Neuronal stem cell (in vitro differentiated cells): ENCODE measurements at places on chromosomes 3 and 15.

DNA sequence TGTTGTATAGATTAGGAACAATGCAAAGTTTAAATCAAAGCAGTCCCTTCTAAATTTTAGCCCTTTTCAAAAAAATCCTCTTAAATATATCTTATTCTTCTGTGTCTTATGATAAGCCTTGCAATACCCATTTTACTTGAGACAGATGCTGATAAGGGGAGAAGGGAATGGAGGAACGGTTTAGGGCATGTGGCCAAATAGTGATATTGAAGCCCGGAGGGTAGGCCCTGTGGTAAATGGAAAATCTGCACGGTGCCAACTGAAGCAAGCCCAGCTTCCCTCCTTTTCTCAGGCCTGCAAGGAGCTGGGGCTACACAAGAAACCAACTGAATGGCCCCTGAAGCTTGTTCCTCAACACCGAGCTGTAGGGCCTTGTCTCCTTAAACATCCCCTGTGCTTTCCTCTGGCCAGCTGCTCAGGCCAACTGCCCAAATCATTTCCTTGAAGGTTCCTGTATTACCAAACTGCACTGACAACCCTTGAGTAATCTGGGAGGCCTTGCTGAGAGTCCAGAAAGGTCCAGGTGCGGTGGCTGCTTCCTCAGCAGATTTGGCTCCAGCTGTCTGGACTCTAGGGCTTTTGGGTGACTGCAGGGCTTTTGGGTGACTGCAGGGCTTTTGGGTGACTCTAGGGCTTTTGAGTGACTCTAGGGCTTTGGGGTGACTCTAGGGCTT lies 67.2 kb downstream of the NCEH1 start:
- H3K27ac ChIP-seq = no peak overlapping the region
- no peaks in the 10 kb centered on the region for H3K4me1 ChIP-seq
- no peak overlapping the region for H3K4me3 ChIP-seq
- DNase-seq = no peak
- H3K27me3 ChIP-seq = no peaks in the 10 kb centered on the region
- H3K36me3 ChIP-seq = no peaks in the 10 kb centered on the region

- H3K4me1 ChIP-seq = no peaks in the 10 kb centered on the region
- no peak for DNase-seq
- no peak overlapping the region for H3K4me3 ChIP-seq
- H3K27ac ChIP-seq = no peak overlapping the region
- peaks cover 4% of the 10 kb centered on the region for H3K27me3 ChIP-seq
Measured at GRCh38 chr15:69946870-69947269, 150.8 kb downstream of the TLE3 start.

DNA sequence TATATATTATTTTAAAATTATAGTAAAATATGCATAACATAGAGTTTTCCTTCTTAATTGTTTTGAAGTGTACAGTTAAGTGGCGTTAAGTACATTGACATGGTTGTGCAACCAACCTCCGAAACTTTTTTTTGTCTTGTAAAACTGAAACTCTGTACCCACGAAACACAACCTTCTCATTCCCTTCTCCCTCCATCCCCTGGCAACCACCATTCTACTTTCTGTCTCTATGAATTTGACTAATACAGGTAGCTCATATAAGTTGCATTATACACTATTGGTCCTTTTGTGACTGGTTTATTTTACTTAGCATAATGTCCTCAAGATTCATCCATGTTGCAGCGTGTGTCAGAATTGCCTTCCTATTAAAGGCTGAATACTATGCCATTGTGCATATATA lies 179.4 kb downstream of the SATB1 start:
- no peak overlapping the region for H3K27ac ChIP-seq
- no peaks in the 10 kb centered on the region for H3K36me3 ChIP-seq
- H3K4me3 ChIP-seq = no peak overlapping the region
- peaks cover 22% of the 10 kb centered on the region for H3K4me1 ChIP-seq
- peaks cover 45% of the 10 kb centered on the region for H3K27me3 ChIP-seq

GRCh38 chr3:59839810-59840515 lies 790.1 kb upstream of the CFAP20DC start:
- H3K4me3 ChIP-seq = no peak overlapping the region
- H3K27me3 ChIP-seq = no peaks in the 10 kb centered on the region
- H3K4me1 ChIP-seq = no peaks in the 10 kb centered on the region
- H3K36me3 ChIP-seq = no peaks in the 10 kb centered on the region

GRCh38 chr15:88118035-88118434 lies 138.5 kb downstream of the NTRK3 start:
- no peak for DNase-seq
- no peaks in the 10 kb centered on the region for H3K36me3 ChIP-seq
- no peak overlapping the region for H3K4me3 ChIP-seq
- no peaks in the 10 kb centered on the region for H3K27me3 ChIP-seq

GRCh38 chr15:65906396-65906795 lies 37.1 kb downstream of the RAB11A start:
- DNase-seq = no peak
- no peak overlapping the region for H3K4me3 ChIP-seq

DNA sequence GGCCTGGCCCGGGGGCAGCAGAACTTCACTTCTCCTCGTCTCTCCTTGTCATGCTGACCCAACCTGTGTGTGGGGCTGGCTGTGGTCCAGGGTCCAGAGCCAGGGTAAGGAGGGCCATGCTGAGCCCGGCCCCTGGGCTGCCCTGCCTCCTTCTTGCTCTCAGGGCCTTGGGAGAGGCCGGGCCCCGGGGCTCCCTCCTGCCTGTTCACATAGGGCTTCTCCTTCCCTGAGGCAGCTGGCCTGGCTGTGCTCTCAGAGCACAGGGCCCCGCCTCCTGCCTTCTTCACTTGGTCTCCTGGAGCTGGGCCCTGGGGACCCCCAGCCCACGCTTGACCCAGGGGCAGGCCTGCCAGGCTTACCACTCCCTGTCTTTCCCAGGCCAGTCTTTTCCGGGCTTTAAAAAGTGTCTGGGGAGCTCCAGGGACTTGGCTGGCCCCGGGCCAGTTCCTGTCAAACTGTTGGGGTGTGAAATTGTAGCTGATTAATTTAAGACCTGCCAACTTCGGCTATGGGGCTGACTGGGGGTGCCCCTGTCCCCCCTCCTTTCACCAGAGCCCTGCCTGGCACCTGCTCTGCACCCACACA lies 11.8 kb downstream of the PLXNA1 start:
- no peak overlapping the region for H3K27ac ChIP-seq
- no peaks in the 10 kb centered on the region for H3K27me3 ChIP-seq
- peaks cover 14% of the 10 kb centered on the region for H3K4me1 ChIP-seq
- no peak for DNase-seq
- no peak overlapping the region for H3K4me3 ChIP-seq

DNA sequence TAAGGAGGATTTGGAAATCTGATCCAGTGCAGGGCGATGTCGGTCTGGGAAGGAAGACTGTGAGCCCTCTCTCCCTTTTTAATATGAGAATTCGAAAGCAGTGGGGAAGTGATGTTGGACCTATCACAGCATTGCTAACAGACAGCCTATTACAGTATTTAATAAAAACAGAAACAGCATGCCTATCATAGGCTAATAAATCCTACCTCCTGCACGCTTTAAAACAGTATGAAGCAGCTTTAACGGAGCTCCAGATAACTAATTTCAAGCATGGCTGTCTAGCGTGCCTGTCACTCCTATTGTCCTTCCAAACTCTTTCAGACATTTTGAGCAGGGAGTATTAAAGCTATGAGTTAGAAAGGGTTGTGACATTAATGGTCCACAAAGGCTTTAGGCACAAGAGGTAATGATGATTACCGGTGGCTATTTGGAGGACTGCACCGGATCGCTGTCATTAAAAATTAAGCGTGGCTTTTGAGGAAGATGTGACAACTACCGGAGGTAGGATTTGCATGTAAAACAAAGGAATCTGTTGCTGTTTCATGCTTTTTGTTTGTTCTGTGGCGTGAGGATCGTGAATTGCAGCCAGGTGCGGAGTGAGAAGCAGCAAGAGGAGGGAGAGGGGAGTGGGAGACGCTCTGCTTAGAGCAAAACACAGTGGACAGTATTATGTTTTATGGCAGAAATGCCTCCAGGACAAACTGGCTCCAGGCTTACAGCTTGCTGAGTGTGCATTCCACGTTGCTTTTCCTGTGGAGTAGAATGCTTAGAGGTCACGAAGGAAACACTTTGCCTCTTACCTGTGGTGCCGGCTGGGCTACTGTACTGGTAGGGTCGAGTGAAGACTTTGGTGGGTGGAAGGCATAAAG lies at the start of gene KCNMB2:
Gene KCNMB2, plus strand, starts transcription at position 226 of the 869 bp plus-strand sequence.
- no peaks in the 10 kb centered on the region for H3K36me3 ChIP-seq
- H3K4me1 ChIP-seq = peaks cover 4% of the 10 kb centered on the region
- DNase-seq = no peak
- H3K4me3 ChIP-seq = peak within 1 kb of the TSS; percentile 69
- H3K27ac ChIP-seq = no peak within 1 kb of the TSS

- no peak overlapping the region for H3K4me3 ChIP-seq
- no peaks in the 10 kb centered on the region for H3K27me3 ChIP-seq
- H3K27ac ChIP-seq = no peak overlapping the region
- no peaks in the 10 kb centered on the region for H3K4me1 ChIP-seq
- peak; percentile 70 for DNase-seq
Measured at GRCh38 chr3:169863458-169863899, 6.3 kb downstream of the LRRC31 start.

DNA sequence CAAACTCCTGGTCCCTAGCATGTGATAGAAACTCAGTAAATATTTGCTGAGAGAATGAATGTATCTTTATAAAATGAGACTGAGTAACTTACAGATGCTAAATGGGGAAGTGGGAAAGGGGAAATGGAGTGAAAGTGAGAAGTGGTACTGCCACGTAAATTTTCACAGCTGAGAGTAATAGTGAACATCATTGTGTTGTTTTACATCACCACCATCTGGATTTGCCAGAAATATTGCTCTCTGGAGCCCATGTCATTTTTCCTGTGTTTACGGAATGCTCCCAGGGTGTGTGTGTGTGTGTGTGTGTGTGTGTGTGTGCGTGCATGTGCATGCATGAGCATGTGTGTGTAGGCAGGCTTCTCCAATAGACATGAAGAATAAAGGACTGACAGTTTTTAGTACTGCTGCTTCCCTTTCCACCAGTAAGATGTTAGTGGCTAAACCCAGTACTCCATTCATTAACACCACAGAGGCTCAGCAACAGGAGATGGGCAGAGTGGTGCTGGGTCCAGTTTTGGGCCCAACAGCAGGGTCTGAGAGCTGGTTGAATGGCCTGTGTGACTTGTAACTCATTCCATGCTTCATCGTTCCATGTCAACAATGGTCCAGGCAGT lies 57.3 kb downstream of the DIPK2A start:
- H3K4me1 ChIP-seq = no peaks in the 10 kb centered on the region
- H3K36me3 ChIP-seq = no peaks in the 10 kb centered on the region
- no peak overlapping the region for H3K4me3 ChIP-seq
- H3K27ac ChIP-seq = no peak overlapping the region

GRCh38 chr3:72763751-72764440 lies 84.3 kb downstream of the SHQ1 start:
- H3K27me3 ChIP-seq = no peaks in the 10 kb centered on the region
- H3K4me1 ChIP-seq = peaks cover 12% of the 10 kb centered on the region
- no peak overlapping the region for H3K27ac ChIP-seq
- no peaks in the 10 kb centered on the region for H3K36me3 ChIP-seq
- no peak overlapping the region for H3K4me3 ChIP-seq
- no peak for DNase-seq

DNA sequence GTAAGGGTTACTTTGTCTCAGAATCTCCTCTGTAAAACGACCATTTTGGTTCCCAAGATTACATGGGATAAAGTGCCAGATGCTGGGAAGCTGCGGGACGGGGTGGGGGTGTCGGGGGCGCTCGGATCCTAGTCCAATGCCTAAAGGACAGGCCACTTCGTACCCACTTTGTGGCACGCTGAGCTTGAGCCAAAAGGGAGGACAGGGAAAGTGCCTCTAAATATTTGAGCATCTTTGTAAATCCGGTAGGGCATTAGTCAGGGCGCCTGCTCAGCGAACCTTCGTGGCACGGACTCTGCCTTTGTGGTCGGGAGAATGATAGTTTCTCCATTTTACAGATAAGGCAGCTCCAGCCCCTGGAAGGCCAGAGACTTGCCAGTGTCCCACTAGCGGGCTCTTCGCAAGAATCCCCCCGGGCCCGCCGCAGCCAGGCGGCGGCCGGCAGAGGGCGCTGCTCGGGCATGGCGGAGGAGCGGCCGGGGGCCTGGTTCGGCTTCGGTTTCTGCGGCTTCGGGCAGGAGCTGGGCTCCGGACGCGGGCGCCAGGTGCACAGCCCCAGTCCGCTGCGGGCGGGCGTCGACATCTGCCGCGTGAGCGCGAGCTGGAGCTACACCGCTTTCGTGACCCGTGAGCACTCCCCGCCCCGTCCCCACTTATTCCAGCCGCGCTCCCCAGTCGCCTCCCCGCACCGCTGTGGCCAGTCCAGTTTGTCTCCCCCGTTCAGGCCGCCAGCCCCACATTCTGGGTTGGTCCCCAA lies 1.8 kb downstream of the RCCD1 start:
- H3K27ac ChIP-seq = no peak overlapping the region
- DNase-seq = peak; percentile 81
- H3K36me3 ChIP-seq = peaks cover 29% of the 10 kb centered on the region

DNA sequence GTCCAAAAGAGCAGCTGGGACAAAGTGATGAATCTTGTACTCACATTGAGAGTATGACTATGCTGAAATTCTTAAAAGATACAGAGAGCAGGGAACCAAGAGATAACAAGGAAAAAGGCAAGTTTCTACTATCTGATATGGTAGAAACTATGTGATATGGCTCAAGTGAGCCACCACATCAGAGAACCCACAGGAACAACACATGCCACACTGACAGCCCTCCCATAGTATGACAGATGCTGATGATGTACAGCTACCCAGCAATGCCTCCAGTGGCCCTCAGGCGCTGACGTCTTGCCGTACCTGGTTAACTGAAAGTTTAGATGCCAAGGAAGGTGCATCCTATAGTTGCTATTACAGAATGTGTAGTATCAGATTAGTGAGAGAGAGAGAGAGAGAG lies 42.4 kb downstream of the CHAC1 start:
- no peak for DNase-seq
- H3K27ac ChIP-seq = no peak overlapping the region
- H3K4me3 ChIP-seq = no peak overlapping the region
- H3K36me3 ChIP-seq = peaks cover 65% of the 10 kb centered on the region
- H3K27me3 ChIP-seq = no peaks in the 10 kb centered on the region

- H3K27me3 ChIP-seq = no peaks in the 10 kb centered on the region
- H3K4me3 ChIP-seq = peak overlapping the region; percentile 33
- no peaks in the 10 kb centered on the region for H3K36me3 ChIP-seq
- H3K27ac ChIP-seq = no peak overlapping the region
- peaks cover 2% of the 10 kb centered on the region for H3K4me1 ChIP-seq
- no peak for DNase-seq
Measured at GRCh38 chr15:91981821-91982800, 128.6 kb downstream of the SLCO3A1 start.

GRCh38 chr3:15229262-15229661 lies 23.2 kb downstream of the CAPN7 start:
- no peaks in the 10 kb centered on the region for H3K27me3 ChIP-seq
- DNase-seq = no peak
- H3K36me3 ChIP-seq = peaks cover 90% of the 10 kb centered on the region
- no peaks in the 10 kb centered on the region for H3K4me1 ChIP-seq
- no peak overlapping the region for H3K27ac ChIP-seq
- H3K4me3 ChIP-seq = no peak overlapping the region

DNA sequence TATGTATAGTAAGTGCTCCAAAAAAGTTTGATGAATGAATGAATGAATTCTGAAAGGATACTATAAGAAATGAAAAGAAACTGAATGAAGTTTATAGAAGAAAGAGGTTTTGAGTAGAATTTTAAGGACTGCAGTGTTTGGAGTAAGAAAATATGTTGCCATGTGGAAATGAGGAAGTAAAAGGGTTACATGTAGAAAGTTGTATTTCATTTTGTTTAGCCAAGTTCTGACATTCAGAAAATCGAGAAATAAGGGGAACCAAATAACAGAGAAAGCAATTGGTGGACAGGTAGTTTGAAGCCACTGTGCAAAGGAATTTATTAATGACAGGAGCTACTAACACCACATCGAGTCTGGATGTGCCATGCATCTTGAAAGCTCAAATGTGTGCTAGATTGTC lies 200.7 kb downstream of the SATB1 start:
- no peaks in the 10 kb centered on the region for H3K27me3 ChIP-seq
- H3K36me3 ChIP-seq = no peaks in the 10 kb centered on the region
- H3K4me3 ChIP-seq = no peak overlapping the region
- no peak for DNase-seq
- H3K4me1 ChIP-seq = peaks cover 5% of the 10 kb centered on the region
- no peak overlapping the region for H3K27ac ChIP-seq
